OCI-LY7 (cell line): ENCODE measurements at places on chromosomes 6 and 20.
A peak's percentile ranks its signal among the peaks of the same experiment; 100 is the strongest.

DNA sequence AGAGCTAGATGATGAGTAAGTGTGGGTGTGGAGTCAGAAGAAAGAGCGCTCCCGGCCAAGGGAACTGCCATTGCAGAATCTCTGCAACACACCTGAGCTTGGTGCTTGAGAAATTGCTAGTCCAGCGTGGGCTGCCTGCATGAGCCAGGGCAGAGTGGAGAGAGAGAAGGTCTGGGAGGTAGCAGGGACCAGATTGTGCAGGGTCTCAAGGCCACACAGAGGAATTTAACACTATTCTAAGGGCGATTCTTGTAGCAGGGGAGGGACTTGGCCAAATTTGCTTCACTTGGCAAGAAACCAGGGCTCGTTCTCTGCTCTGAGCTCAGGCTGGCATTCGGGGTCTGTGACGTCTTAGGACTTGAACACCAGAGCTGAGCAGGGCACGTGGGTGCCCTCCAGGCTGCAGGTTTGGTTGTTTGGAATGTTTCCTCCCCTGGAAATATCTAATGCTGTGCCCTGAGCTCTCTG lies 53.5 kb downstream of the BCAS4 start:
- peak; percentile 45 for DNase-seq

DNA sequence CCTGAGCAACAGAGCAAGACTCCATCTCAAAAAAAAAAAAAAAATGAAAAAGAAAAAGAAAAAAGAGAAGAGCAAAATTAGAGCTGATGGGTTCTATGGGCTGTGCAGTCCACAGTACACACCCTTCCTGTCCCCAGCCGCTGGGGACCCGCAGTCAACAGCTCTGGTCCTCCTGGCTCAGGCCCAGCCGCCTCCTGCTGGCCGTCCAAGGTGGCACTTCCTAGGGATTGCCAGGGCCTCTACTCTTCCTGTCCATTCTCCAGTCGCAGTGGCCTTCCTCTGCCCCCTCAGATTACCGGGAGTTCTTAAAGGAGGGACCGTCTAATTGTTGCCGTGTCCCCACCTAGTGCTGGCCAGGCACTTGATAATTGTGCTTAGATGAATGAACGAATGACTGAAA lies 41.7 kb downstream of the TMEM242 start:
- peak; percentile 26 for DNase-seq

DNA sequence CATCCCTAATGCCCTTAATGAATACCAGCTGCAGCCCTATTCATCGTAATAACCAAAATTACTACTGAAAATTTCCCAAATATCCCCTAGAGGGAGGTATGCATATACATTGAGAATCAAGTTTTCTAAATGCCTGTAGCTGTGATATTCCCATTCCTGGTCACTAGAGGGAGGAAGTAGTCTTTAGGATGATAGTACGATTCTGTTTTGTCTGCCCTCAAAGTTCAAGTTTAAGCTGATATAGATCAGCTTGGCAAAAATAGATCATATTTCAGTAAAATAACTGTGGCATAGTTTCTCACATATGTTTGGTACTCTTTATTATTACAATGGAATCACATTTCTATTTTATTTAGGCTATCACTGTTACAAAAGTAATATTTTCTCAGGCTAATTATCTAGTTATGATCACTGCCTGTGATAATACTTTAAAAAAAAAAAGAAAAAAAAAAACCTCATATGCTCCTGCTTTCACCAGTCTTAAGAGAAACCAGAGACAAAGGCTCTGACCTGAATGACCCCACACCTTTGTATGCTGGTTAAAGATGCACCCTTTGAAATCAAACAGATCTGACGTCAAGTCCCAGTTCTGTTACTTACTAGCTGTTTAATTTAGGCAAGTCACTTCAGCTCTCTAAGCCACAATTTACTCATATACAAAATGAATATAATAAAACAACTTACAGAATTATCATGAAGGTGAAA lies 11.0 kb downstream of the TSPYL1 start:
- DNase-seq: peak; percentile 77

- DNase-seq: no peak
These were observed 84.8 kb downstream of the TRMT11 start for GRCh38 chr6:126071000-126071647.

DNA sequence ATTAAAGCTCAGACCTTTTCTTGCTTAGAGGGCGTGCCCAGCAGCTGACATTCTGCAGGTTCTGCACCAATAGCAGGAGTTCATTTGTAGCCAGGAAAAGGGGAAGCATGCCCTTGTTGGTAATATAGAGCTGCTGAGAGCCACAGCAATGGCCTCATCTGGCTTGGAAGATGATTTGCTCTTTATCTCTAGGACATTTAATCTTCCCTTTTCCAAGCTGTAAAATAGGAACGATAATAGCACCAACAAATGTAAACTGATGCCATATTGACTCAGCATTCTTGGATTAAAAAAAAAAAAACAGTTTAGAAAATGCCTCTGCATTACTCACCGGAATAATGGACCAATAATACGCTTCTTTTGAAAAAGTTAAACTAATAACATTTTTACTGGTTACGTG lies 93.4 kb upstream of the SLC2A12 start:
- DNase-seq: peak; percentile 25

- DNase-seq: no peak
These were observed 88.9 kb downstream of the FRK start for GRCh38 chr6:115971785-115972184.

DNA sequence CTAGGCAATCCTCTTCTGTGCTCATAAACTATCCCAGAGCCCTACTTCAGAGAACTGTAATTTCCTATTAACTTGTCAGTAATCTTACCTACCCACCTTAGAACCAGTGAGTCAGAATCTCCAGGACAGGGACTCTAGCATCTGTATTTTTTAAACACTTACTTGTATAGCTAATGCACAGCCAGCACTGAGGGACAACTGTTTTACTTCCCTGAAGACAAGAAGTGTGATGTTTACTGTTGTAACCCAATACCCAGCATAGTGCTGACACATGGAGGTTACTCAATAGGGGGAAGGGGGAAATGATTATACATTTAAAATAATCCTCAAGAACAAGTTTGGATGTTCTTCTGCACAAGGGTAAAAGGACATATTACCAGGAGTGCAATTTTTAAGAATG lies 130.8 kb downstream of the BTBD9 start:
- DNase-seq: no peak

GRCh38 chr20:62156592-62157386 lies 13.2 kb downstream of the SS18L1 start:
- DNase-seq: peak; percentile 69

DNA sequence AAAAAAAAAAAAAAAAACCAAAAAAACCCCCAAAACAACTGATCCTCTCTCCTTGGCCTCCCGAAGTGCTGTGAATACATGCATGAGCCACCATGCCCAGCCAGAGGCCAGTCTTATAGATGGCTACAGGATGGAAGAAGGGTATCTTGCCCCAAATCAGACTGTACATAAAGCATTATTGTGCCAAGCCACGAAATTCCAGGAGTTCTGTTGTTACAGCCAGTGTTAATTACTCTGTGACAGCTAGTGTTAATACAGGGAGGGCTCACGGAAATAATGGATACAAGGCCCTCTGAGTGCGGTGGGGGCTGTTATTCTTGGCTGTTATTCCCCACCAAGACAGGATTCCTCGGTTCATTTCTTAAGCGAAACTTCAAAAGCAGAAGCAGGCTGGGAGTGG lies 1.4 kb upstream of the CLPSL2 start:
- no peak for DNase-seq

- DNase-seq: no peak
These were observed 65.3 kb downstream of the MAP3K5 start for GRCh38 chr6:136726837-136727557.

GRCh38 chr6:87881342-87881895 lies 166.2 kb upstream of the SPACA1 start:
- peak; percentile 52 for DNase-seq

- peak; percentile 45 for DNase-seq
These were observed 214.3 kb upstream of the MARCKS start for GRCh38 chr6:113642714-113643406.

- DNase-seq: no peak
These were observed 53.0 kb upstream of the RALY start for GRCh38 chr20:33940666-33941065.

DNA sequence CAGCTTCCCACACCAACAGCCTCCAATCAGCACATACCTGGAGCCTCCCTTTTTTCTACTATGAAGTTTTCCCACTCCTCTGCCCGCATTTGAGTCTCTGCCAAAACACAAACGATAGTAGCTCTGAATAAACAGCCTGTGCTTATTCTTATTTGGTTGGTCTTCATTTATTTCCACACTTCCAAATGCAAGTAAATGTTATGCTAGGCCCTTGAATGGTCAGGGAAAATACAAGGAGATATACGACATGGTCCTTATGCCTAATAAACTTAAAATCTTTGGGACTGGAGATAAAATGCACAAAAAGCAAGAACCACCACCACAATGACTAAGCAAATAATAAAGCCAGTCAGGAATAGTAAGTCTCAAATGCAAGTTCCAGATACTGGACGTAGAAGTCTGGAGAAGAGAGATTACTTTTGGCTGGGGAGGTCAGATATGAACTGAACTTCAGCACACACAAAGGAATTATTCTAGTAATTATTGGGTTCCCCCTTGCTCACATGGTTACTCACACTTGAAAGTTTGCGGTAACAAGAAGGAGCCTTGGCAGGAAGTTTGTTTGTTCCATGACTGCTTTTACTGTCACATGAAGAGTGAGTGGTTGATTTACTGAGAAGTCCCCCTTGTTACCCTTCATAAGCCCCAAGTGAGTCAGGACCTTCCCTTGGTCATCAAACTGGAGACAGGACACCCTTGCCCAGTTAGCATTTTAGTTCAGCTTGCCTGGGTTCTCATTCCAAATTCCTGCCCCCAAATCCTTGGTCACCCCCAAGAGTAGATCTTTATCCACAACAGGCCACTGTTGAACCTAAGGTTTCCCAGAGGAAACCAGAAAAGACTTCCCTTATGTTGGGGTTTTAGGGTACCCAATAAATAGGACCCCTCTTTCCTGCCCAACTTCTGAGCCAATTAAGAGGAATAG lies 511.2 kb upstream of the JARID2 start:
- DNase-seq: peak; percentile 55

- no peak for DNase-seq
These were observed 81.9 kb downstream of the FIG4 start for GRCh38 chr6:109772883-109773431.

GRCh38 chr20:37345339-37346235 lies at the start of gene SRC:
Gene SRC, plus strand, starts transcription at chr20:37346140. Its CDS starts 38,014 bp downstream, at chr20:37384154.
- no peak for DNase-seq

DNA sequence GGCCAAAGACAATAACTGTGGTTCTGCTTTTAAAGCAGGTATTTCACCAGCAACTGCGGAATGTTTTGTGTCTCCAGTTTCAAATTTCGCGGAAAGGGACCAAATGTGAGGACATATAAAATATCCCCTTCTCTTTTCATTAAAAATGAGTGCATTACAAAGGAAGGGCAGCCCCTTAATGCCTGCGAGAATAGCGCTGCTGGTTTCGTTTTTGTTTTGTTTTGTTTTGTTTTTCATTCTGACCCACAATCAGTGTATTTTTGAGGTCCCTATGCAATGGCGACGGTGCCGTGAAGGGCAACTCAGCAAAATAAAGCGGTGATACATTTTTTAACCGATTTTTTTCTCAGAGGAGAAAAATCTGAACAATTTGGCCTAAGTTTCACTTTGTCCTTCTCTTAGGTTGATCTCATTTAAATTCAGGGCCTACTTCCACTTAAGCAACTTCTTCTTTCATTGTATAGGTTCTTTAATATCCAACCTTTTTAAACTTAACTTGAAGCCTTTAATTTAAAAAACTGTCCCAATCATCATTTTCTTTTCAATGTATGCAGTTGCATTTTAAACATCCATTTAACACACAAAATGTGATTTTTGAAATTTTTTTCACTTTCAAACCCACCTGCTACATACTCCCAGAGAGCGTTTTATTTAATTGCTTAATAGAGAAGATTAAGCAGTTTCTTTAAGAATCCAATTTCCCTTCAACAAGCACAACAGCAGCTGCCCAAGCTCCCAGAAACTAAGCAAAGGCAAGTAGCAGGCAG lies 2.9 kb upstream of the HIVEP2 start:
- DNase-seq: peak; percentile 61
